ENCODE measurements at places on chromosomes 3 and 15. TPM values are rescaled to one million over a fixed set of nuclear protein-coding genes. Genes with fewer than 3 reads are reported as not detected.

The SLC24A5 gene
- total RNA-seq = not detected

The MUC13 gene
- total RNA-seq = not detected

DNA sequence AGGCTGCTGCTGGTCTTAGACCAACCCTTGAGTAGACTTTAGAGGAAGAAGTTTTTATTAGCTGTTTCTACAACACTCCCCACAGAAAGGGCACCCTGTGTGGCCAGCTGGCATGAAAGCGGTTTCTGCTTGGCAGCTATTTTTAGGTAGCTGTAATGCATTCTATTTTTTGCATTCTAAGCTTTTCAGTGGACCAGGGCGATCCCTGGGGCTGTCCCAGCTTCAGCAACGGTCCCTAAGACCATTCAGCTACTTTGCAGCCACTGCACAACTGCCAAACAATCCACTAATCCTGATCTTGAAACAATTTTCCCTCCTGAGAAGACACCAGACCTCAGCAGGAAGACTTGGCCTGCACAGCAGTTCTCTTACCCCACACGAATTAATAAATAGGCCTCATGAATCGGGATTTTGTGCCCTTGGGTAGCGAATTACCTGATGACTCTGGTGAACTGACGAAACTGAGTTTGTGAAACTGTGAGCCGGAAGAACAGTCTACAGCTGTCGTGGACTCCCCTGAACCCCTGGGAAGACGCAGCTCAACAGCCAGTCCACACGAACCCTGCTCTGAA is 14.6 kb upstream of the TFRC start:
- DNase-seq = no peak

GRCh38 chr15:35721751-35722150 is 175.8 kb upstream of the DPH6 start:
- no peak for DNase-seq

The CCR1 gene
- not detected for total RNA-seq
